Smooth muscle cell of the brain vasculature (primary cell): ENCODE measurements at places on chromosomes 2 and 18.

DNA sequence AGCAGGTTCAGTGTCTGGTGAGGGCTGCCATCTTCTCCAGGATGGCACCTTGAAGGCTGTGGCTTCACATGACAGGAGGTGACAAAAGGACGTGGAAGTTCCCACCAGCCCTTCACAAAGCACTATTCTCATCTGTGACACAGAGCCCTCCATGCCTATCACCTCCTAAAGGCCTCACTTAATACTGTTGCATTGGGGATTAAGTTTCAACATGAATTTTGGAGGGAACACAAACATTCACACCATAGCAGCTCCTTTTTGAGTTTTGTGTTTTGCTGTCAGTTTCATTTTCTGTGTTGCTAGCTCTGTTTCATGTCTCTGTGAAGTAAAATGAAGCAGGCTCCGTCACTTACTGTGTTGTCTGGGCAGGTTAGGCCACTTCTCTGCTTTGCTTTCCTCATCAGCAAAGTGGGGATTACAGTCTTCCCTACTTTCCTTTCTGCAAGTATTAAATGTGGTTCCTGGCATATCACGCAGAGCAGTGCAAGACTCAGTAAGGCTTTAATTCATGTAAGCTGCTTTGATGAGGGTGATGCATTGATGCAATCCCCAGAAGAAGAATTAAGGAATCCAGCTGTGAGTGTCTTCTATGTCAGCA is 31.6 kb downstream of the LIMS1 start:
- DNase-seq, result no peak

GRCh38 chr2:235824331-235824730 is 330.5 kb downstream of the AGAP1 start:
- no peak for DNase-seq

- no peak for DNase-seq
These were observed 42.7 kb downstream of the MAP3K20 start for GRCh38 chr2:173118395-173118794.

DNA sequence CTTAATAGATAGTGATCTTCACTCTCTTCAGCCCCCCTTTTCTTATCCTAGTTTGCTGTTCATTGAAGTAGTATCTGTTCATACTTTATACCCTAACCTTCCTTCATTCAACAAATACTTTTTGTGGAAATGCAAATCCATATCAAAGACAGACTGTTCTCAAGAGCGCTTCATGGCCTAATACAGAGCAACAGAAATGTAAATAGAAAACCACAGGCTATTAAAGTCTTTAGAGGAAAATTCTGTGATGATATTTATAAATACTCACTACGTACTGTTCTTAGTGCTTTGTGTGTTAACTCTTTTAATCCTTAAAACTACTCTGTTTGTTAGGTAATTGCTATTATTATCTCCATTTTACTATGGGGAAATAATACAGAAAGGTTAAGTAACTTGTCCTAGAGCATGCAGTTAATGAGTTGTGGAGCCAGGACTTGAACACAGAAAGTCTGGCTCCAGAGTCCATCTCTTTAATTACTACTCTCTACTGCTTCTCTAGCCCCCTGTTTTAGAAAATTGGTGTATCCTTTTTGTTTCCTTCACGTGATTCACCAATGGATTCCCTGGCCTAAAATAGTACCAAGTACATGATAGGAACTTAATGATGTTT is 2.9 kb downstream of the MDH1 start:
- DNase-seq, result no peak

- no peak for DNase-seq
These were observed 186.6 kb downstream of the NRP2 start for GRCh38 chr2:205868773-205869333.

DNA sequence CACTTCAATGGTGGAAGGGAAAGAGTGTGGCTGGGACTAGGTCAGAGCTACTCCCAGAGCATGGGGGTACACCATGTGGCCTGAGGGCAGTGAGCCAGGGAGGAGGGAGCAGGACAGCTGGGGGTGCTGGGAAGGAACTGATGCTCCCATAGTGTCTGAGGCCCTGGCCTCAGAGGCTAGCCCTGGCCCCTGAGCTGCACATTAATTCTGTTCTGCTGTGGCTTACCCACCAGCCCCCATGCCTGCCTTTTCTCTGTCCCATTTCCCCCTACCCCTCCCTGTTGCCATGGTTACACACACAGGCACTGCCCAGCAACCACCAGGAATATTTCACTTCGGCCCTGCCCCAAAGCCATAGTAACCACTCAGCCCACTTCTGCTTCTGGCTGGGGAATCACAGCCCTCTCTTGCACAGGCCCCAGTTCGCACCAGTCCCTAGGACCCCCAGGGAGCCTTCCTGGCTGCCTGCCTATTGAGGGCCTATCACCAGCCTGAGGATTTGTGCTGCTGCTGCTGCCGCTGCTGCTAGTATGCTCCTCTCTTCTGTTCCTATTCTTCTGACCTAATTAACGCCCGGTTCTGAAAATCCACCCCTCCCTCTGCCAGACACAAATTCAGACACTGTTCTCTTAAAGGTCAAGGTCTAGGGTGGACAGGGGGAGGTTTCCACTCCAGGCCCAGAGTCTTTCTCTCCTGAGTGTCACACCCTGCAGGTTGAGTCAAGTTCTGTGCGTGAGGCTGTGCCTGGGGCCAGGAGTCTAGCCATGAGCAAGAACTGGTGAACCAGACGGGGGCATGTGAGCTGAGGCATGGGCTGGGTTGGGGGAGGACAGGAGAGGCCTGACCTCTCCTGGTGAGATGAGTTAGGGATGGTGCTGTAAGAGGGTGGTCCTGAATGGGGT is 87.1 kb upstream of the MCFD2 start:
- DNase-seq, result no peak

DNA sequence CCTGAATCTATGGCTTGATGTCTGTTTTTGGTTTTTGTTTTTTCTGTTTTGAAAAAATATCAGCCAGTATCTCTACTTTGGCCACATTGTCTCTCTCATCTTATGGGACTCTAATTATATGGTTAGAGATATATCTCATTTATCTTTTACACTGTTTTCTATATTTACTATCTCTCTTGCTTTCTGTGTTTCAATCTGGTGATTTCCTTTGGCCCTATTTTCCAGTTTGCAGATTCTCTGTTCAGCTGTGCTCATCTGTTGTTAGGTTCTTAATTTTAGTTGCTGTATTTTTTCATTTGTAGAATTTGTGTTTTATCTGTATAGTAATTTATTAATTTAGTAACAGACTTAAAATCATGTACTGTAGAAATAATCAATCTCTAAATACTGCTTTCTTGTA is 41.3 kb upstream of the ELAC1 start:
- no peak for DNase-seq

GRCh38 chr2:98391581-98392270 is 45.5 kb downstream of the CNGA3 start:
- no peak for DNase-seq

GRCh38 chr2:162113776-162114168 is 38.3 kb downstream of the GCG start:
- no peak for DNase-seq
